NCI-H187 (cell line): ENCODE measurements at places on chromosomes 11 and 22.
A peak's percentile ranks its signal among the peaks of the same experiment; 100 is the strongest.

- no peak for DNase-seq
Measured at GRCh38 chr22:26766510-26767350, 109.3 kb downstream of the MIAT start.

GRCh38 chr11:36116161-36116560, 172.3 kb downstream of the LDLRAD3 start:
- DNase-seq: no peak

DNA sequence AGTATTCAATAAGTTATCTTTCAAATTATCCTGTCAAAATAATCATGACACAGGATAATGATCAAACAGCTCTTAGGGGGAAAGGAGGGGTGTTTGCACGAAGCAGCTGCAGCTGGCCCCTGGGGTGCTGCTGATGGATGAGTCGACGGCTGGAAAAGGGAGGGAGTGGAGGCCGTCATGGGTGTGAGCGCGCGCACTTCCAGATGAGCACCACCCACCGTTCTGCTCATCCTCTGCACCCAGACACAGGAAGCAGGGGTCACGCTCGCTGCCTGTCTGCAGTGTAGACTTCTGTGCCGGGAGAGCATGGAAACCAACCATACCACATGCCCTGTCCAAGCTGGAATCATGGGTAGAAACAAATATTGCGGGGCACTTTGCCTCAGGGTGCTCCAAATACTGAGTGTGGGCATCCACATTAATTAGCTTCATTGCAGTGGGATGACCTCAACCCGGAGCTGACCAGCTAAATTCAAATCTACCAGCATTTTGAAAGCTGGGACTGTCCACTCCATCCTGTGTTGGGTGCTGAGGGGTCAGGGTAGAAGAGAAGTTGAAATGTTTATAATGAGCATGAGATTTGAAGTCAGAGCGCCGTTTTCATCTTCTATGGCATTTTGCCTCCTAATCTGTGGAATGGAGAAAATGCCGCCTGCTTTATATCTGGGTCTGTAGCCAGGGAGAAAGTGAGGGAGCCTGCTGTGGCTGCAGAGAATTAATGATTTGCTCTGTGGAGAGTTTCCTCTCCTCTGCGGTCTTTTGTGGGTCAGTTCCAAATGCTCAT, 802.4 kb downstream of the TBC1D22A start:
- DNase-seq: no peak

- DNase-seq: no peak
Measured at GRCh38 chr22:37920126-37920525, 14.0 kb downstream of the MICALL1 start.

- no peak for DNase-seq
Measured at GRCh38 chr11:117492578-117493251, 165.1 kb downstream of the CEP164 start.

DNA sequence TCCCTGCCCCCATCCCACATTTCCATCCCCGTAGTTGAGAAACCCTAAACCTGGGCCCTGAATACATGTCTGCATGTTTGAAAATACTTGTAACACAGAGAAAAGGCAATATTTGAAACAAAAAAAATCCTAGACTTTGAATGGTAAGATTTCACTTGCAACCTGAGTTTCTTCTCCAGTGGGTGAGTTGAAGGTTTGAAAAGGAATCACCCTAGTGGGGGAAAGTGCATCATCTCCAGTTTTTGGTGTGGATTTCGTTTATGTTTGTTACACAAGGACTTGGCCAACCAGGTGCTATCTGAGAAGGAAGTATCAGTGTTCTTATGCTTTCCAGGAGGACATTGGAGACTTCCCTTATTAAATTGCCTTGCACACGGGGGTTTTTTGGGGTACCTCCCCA, 90.4 kb downstream of the ABTB2 start:
- no peak for DNase-seq

DNA sequence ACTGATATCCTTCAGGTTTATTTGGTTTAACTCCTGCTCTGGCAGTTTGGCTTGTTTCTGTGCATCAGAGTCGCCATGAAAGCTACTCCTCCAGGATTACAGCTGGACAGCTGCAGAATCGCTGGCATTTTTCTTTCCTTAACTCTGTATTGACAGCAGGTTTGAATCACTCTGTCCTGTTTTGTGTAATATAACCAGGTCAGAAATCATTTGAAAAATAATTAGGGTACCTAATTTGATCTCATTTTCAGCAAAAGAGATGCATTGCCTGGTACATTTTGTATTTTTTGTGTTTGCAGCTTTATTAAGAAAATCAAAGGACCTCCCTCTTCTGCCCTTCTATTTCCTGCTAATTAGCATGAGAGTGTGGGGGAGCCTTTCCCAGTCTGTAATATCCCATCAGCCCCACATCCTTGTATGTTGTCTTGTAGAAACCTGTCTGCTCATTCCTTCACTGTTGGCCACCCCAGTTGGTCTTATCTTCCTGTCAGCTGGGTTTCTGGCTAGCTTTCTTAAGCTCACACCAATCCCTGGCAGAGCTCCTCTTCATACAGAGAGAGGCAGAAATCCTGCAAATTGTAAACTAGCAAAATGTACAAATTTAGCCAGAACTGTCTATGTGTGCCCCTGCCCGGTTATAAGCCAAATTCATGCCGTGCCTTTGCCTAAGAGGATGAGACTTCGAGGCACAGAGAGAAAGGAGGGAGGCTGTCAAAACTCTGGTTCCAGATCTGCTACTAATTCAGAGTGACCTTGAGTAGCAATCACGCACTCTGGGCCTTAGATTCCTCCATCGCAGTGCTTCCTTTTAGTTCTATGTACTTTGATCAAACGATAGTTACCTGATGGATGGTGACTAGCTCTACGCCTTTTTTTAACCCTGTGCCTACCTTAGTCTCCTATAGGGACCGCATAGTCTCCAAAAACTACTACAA, 200.6 kb downstream of the NAV2 start:
- DNase-seq: no peak

GRCh38 chr11:46633291-46634217, 16.2 kb downstream of the ATG13 start:
- no peak for DNase-seq

- DNase-seq: no peak
Measured at GRCh38 chr11:125170001-125170509, 5.5 kb downstream of the PKNOX2 start.

- peak; percentile 1 for DNase-seq
Measured at GRCh38 chr11:83241291-83241946, 44.7 kb downstream of the CCDC90B start.

- no peak for DNase-seq
Measured at GRCh38 chr11:35183326-35183925, 44.5 kb downstream of the CD44 start.

DNA sequence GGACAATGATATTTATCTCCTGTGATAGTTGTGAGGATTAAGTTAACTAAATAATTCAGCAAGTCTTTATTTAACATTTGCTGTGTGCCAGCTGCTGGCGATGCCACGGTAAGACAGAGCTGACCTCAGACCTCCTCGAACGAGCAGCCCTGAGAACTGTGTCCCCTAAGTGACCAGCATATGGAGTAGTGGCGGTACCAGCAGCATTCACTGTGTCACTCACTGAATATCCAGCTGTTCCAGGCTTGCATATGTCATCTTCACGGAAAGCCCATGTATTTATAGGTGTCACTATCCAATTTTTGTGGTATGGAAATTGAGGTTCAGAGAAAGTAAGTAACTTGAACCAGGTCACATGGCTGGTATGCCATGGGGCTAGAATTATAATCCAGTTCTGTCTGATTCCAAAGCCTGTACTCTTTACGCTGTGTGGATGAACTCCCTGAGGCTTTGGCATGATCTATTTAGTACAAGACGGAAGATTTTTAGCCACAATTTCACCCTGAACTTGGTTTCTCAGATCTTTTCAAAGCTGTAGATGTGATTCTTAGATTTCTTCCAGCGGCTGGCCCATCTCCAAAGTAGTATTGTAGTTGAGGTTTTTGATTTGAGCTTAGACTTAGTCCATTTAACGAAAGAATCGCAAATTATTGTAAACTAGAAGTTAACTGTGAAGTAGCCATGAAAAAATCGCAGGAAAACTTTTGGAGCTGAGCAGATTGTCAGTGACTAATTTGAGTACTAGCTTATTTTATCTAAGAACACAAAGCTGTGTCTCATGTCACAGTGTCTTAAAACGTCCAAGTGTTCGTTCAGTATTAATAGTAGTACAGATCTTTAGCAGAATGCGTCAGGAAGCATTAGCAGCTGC, 49.4 kb upstream of the MYO18B start:
- DNase-seq: no peak

DNA sequence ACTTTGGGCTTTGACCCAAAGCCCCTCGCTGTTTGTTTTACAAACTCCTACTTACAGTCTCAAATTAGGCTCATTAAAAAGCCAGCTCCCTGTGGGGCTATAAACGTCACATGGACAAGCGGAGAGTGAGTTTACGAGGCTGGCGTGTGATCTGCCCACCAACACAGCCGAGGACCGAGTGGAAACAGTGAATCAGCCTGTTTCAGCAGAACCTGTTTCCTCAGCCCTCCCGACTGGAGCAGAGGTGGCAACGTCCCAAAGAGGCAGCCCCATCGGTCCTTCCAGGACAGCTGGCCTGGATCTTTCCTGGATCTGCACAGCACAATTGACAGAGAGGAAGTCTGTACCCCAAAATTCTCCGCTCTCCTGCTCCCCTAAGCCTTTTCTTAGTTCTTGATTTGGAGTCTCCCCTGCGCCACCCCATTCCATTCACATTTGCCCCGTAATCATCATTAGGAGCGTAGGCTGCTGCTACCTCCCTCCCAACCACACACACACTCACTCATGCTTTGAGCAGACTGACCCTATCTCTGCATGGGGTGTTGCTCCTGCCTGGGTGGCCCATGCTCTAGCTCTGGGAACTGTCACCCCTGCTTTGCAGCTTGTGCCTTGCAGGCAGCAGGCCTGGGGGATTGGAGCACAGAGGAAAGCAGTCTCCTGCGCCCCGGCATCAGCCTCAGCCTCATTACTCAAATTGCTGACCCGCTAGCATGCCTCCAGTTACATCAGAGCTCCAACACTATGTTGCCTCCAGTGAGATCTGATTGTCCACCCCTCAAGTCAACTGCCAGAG, 117.8 kb downstream of the NAT10 start:
- DNase-seq: no peak

DNA sequence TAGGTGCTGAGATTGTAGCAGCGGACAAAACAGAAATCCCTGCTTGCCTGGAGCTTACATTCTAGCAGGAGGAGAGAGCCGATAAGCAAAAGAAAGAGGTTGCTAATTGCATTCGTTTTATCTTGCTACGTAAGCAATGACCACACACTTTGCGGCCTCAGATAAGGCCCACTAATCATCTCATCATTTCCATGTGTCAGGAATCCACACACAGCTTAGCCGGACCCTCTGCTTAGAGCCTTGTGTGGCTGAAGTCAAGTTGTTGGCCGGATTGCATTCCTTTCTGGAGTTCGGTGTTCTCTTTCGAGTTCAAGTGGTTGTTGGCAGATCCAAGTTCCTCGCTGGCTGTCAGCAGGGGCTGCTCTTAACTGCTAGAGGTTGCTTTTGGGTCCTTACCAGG, 101.6 kb downstream of the CHST1 start:
- no peak for DNase-seq

DNA sequence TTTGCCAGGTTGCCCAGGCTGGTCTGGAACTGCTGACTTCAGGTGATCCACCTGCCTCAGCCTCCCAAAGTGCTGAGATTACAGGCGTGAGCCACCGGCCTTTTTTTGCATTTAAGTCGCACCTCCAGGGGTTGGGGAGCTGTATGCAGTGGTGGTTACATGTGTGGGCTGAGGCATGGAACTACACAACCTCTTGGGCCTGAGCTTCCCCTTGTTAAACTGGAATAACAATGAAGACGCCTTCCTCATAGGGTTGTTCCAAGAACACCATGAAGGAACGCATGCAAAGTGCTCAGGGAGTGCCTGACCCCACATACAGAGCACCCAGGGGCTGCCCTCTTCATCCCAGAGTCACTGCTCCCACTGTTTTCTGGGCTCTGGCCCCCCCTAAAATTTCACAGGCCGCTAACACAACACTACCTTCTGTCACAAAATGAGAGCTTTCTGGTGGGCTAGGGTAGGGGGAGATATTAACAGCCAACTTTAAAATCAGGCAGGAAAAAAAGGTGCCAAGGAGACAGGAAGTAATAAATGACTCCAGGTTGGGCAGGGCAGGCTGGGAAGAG, 1.3 kb upstream of the FAM118A start:
- DNase-seq: no peak

DNA sequence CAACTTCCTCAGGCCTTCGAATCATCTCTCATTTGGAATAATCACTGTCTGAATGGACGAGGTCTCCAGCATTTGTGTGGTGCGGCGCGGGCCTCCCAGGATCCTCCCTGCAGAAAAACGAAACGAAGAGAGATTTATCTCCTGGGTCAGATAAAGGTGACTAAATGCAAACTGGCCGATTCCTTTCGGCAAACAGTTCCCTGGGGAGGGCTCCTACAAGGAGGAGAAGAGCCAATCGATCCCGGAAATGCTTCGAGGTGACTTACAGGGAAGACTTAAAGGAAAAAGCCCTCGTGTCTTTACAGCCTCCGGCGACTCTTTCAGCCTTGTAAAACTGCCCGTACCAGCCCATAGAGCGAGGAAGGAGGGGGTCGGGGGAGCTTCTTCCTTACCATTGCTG, 126.5 kb downstream of the MIAT start:
- no peak for DNase-seq

GRCh38 chr11:113593698-113594308, 112.3 kb downstream of the TMPRSS5 start:
- DNase-seq: no peak

DNA sequence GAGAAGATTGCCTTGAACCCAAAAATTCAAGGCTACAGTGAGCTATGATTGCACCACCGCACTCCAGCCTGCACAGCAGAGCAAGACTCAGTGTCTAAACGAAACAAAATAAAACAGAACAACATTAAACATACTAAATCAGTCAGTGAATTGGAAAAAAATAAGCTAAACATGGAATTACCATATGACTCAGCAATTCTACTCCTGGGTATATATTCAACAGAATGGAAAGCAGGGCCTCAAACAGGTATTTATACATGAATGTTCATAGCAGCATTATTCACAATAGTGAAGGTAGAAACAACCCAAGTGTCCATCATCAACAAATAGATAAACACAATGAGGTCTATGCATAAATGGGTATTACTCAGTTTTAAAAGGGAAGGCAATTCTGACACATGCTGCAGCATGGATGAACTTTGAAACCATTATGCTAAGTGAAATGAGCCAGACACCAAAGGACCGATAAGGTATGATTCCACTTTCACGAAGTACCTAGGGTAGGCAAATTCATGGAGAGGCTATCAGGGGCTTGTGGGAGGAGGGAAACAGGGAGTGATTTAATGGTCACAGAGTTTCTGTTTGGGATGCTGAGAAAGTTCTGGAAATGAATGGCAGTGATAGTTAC, 15.5 kb downstream of the NTM start:
- no peak for DNase-seq

DNA sequence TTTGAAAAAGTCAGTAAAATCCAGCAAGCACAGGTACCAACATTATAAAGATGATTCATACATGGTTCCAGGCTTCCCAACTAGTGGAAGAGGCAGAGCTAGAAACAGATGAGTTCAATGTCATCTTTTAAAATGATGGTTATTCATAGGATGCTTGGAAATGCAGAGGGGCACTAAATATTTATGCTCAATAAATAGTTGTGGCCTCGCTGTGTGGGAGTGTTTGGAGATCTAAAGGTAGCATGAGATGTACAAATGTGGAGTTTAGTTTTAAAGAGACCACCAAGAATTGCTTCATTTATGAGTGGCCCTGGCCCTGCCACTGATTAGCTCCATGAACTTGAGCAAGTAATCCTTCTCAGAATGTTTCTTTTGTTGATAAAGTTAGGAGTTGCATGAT, 182.2 kb downstream of the ETS1 start:
- DNase-seq: no peak

GRCh38 chr11:92413757-92414513, 189.3 kb downstream of the FAT3 start:
- no peak for DNase-seq
